Sigmoid colon (tissue), 7 donors: ENCODE measurements at places on chromosomes 2 and 18. TPM values are rescaled to one million over a fixed set of nuclear protein-coding genes. Genes with fewer than 3 reads are reported as not detected.

DNA sequence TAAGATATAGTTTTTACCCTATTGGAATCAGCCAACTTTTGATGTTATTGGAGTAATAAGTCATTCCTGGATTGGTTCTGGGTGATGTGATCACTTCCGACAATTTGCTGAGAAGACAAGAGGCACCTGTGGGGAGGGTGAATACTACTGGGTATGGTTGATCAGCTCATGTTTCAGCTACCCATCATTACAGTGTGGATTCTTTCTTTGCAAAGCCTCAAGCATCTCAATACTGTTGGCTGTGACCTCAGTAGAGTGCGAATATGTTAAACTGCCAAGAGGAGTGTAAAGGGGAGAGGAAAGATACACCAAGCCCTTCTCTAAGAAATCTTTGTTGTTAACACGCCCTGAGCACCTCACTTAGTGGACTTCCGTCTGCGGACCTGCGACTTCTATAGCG is 317.7 kb downstream of the TDRD15 start:
- DNase-seq, result no peak

- DNase-seq, result no peak
Observed at GRCh38 chr2:65504814-65505697, 72.7 kb upstream of the SPRED2 start.

The ERBB4 gene
- 0.28 TPM for total RNA-seq

- DNase-seq, result no peak
Observed at GRCh38 chr2:198901894-198902293, 555.8 kb downstream of the SATB2 start.

GRCh38 chr2:224757934-224758548 is 41.9 kb upstream of the CCDC195 start:
- DNase-seq, result no peak

DNA sequence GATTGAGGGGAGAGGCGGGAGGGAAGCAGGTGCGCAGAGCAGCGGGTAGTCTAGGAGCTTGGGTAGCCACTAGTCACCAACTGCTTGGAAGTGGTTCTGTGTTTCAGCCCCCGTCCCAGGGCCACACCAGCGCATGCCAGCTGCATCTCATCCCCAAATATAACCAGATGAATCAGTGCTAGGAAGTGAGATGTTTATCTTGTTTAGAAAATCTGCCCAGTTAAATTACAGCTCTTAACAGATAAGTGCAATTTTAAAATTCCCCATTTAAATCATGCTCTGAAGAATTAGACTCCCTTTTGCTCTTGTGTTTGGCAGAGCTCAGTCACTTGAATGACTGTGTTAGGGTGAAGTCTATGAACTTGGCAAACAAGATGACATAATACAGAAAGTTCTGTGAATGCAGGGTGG is 193.8 kb downstream of the SEPTIN10 start:
- no peak for DNase-seq
